ENCODE measurements at places on chromosomes 7 and 10.

DNA sequence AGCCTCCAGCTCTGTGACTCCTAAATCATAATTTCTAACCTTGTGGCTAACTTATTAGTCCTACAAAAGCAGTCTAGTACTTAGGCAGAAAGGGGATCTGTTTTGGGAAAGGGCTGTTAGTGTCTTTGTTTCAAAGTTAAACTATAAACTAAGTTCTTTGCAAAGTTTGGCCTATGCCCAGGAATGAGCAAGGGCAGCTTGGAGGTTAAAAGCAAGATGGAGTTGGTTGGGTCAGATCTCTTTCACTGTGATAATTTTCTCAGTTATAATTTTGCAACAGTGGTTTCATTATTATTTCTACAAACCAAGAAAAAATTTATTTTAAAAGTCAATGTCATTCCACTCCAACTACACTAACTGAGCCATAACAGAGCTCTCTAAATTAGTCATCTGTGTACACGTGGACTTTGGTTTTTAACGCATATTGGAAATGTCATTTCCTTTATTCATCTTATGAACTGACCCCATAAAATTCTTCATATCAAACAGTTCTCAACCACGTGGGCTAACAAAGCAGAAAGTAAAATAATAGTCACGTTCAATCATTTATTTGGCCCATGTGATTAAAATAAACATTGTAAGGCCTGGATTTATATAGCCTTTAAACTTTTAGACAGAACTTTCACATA lies 143.2 kb upstream of the C7orf33 start:
- DNase-seq: no peak

- DNase-seq: no peak
Observed at GRCh38 chr7:159031135-159031701, 113.4 kb downstream of the VIPR2 start.

- peak; percentile 75 for DNase-seq
Observed at GRCh38 chr10:124650820-124651401, 93.3 kb downstream of the FAM53B start.

DNA sequence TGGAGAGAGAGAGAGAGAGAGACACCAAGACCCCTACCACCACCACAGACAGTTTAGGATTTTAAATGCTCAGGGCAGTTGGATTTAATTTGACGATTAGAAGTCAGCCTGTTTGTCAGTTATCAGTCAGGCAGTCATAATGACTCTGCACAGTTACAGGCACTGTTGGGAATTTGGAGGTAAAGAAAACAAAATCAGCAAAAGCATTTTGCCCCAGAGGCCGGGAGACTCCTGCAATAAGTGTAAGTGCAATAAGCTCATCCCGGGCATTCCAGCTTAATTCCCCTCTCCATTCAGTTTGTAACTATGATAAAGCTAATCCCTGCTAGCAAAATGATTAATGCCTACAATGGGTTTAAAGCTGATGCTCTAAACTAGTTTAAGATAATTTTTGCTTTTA lies 13.5 kb downstream of the SEMA3C start:
- no peak for DNase-seq

DNA sequence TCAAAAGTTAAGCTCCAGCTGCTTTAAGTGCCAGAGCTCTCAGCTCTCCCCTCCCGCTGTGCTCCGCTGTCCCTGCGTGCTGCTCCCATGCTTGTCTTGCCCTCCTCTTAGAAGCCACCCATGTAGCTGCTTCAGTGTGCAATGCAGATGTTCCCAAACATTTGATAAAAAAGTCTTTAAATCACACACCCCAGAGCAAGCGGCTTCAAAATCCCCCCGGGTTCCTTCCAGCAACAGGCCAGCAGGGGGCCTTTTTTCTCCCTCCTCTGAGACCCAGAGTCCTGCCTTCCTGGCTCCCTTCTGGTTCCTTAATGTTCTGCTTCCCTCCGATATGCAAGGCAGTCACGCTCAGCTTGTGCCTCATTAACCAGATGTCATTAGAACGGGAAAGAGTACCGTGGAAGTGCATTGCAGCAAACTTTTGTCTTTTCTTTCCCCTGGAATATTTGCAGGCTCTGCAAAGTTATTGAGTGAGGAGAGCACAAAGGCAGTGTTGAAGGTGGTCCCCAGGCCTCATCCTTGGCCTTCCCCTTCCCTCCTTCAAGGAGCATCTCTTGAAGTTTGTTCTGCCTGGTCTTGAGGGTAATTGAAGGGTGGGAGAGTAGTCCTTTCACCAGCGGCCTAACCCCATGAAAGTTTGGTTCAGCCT lies 25.5 kb downstream of the LDB3 start:
- peak; percentile 28 for DNase-seq

GRCh38 chr10:26706206-26706605 lies 8.7 kb downstream of the PDSS1 start:
- DNase-seq: no peak

GRCh38 chr10:17838080-17838648 lies 29.0 kb downstream of the MRC1 start:
- no peak for DNase-seq

DNA sequence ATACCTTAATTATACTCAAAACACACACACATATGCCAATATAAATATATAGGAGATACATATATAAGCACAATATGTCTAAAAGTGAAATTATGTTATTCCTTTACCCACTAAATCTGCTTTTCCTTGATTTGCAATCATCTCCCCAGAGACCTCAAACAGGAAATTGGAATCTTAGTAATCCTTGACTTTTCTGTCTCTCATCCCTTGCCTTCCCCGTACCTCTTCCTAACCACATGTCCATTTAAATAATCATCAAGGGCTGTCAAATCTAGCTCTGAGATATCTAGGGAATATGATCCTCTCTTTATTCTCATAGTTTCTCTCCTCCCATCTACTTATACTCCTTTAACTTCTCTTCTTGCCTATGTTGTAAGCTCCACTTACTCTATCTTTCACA lies 336.6 kb downstream of the HGF start:
- DNase-seq: no peak

DNA sequence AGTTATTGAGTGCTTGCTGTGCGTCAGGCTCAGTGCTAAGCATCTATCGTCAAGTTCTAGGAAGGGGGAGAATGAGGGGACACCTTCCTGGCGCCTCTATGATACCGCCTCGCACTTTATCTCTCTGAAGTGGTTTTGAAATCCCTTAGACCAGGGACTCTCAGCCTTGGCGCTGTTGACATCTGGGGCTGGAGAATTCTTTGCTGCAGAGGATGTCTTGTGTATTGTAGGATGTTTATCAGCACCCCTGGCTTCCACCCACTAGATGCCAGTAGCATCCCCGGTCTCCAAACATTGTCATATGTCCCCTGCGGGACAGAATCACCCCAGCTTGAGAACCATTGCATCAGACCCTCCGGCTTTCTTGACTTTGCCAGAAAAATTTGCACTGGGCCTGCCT lies 285.5 kb downstream of the CCDC3 start:
- DNase-seq: no peak

GRCh38 chr7:101362334-101363195 lies at the start of gene COL26A1:
TSS of gene COL26A1 (plus strand) at chr7:101362875. CDS start at chr7:101363033, 158 bp downstream.
- DNase-seq: no peak

- DNase-seq: no peak
Observed at GRCh38 chr10:94641480-94641879, 42.0 kb upstream of the CYP2C18 start.

- DNase-seq: no peak
Observed at GRCh38 chr10:125038637-125039036, 96.7 kb downstream of the ZRANB1 start.

DNA sequence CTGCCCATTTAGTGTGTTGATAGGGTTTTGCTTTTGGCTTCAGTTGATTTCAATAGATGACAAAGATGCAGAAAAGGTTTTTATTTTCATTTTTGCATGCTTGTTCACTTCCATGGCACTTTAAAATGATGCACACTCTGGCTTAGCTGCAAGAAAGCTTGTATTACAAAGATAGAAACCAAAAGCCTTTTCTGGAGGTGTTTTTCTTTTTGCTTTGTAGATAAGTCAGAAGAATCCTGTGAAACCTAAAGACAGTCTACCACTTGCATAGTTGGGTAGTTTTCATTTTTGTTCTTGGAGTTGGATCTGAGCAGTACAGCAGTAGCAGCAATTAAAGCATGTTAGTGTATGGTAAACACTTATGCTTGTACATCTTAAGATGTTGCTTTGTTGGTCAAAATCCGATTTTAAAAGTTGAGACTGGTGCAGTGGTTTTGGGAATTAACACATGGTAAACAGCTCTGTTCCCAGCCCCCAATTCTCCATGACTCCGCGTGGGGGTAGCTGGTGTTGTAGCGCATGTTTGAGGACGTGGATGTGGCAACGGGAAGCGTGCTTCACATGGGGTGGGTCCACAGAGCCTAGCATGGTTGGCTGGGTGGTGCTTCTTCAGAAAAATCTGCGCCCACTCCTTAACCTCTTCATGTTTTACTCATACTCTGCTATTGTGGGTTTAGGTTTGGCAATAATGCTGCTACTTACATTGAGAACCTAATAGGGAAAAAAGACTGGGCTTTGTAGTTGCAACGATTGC lies 19.8 kb downstream of the CCNY start:
- no peak for DNase-seq

DNA sequence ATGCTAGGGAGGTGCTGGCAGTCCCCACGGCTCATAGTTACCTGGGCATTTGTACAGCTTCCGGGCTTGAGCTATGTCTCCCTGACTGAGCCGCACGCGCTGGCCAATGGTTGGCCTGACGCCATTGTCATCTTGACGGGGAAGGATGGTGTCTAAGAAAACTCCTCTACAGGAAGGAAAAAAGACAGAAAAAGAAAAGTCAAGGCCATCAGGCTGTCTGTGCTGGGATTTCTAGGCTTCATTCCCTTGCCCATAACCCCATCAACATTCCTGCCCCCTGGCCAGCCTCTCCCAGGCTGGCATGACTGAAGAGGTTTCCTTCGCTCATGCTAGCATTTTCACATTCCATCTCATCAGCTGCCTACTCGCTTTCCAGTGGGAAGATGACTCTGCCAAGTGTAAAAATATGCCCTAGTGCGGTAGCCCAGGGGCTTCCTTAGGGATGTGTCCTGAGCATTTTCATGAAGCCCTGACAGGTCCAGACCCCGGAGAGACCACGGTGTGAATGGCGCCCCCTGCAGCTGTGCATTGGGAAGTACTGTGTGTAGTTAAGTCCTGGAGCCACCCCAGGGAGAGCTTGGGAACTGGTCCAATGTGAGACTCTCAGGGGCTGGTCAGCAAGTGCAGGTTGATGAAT lies 54.5 kb upstream of the OPALIN start:
- DNase-seq: no peak

DNA sequence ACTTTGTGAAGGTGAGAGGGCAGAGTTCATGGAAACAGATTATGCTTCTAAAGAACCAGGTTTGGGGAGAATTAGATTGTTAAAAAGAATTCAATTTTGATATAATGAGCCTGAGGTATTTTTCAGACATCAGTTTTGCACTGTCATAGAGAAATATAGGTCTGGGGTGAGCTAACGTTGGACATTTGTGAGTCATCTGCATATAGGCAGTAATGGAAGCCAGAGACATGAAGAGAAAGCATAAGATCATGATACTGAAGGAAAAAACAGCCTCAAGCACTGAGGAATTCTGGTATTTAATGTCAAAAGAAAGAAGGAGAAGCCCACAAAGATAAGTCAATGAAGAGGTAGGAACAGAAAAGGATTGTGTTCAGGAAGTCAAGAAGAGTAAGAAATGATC lies 32.4 kb upstream of the COL1A2 start:
- no peak for DNase-seq

DNA sequence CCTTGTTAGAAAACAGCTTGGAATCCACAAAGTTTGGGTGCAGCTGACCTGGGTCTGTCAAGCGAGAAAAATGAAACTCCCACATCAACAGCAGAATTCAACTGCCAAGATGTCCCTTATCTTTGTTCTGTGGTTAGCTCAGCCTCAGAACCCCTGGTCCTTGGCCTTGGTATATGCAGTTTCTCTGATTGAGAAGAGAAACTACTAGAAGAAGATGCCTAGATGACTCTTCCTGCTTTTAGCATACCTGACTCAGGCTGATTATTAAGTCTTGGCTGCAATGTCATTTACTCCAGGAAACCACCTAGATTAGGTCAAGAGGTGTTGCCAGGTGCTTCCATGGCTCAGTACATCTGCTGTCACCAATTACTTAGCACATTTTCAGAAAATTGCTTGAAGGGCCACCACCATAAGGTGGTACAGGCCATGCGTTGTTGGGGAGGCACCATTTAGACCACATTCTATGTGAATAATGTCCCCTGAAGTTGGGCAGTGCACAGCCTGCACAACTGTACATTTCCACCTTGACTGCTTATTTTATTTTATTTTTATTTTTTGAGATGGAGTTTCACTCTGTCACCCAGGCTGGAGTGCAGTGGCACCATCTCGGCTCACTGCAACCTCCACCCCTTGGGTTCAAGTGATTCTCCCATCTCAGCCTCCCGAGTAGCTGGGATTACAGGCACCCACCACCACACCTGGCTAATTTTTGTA lies 59.4 kb upstream of the ZNF438 start:
- DNase-seq: no peak

GRCh38 chr7:150904011-150904909 lies 51.9 kb downstream of the AOC1 start:
- DNase-seq: no peak

DNA sequence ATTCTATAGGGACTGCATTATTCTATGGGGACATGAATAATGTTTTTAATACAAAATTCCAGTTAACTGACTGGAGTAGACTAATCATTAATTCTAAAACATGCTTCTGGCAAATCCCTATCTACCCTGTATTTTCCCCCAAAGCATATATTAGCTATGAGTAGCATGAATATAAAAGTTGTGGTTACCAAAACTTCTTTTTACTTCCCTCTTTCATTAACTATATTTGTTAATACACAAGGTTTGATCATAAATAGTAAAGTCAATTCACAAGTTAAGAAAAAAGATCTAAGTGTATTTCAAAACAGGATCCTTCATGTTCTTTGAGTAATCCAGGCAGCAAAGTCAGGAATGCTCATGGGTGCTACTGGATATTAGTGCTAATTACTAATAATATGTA lies 2.9 kb upstream of the RALA start:
- DNase-seq: no peak

DNA sequence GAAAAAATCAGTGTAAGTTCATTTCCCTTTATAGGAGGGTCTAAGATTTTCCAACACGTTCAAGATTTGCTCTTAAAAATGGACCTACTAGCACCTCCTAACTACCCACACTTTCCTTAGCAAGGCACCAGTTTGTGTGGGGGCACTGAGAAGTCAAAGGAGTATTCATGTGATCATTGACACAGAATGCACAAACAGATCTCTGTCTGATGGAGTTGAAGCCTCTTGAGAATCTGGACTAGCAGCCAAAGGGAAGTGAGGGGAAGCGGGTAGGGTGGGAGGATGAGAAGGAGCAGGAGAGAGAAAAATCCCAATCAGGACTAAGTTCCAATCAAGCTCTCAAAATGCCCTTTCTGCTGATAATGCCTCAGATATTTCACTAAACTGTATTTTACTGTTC lies 4.1 kb downstream of the MMS19 start:
- DNase-seq: no peak

GRCh38 chr10:120098232-120098930 lies 205.9 kb downstream of the SEC23IP start:
- no peak for DNase-seq

DNA sequence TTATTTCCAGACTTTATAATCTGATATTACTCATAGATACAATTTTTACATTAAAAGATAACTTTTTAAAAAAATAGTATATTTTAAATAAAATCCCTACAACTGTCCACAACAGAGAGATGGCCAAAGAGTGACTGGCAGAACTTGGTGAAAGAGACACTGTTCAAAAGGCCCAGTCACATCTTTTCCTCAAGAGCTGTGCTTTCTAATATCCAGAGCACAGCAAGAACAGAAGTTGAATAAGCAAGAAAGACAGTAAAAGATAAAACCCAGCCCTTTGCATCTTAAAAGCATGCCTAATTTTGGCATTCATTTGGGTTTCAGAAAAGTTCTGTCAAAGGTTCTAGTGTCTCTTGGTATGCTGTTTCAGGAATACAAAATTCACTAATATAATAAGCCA lies 6.9 kb downstream of the WASL start:
- DNase-seq: no peak
